ENCODE measurements at places on chromosomes 13 and 19. TPM values are rescaled to one million over a fixed set of nuclear protein-coding genes. Genes with fewer than 3 reads are reported as not detected.

GRCh38 chr13:108525827-108526226 lies 103.6 kb upstream of the MYO16 start:
- no peak for DNase-seq

PLIN5 gene
- 4.1 TPM for polyA plus RNA-seq

ATP8A2 gene
- 1.8 TPM for polyA plus RNA-seq

MKNK2 gene
- polyA plus RNA-seq, result 59.6 TPM

PRR36 gene
- polyA plus RNA-seq, result 0.30 TPM

GRCh38 chr19:28535352-28535775 lies 677.6 kb downstream of the UQCRFS1 start:
- DNase-seq, result no peak
